ENCODE measurements at places on chromosomes 5 and 9.
A peak's percentile ranks its signal among the peaks of the same experiment; 100 is the strongest.

- no peak for DNase-seq
Observed at GRCh38 chr5:132417010-132417439, 47.5 kb downstream of the SLC22A5 start.

GRCh38 chr5:126752081-126752785 is 24.7 kb upstream of the LMNB1 start:
- DNase-seq, result no peak

- DNase-seq, result no peak
Observed at GRCh38 chr5:5593391-5593790, 170.9 kb downstream of the ICE1 start.

DNA sequence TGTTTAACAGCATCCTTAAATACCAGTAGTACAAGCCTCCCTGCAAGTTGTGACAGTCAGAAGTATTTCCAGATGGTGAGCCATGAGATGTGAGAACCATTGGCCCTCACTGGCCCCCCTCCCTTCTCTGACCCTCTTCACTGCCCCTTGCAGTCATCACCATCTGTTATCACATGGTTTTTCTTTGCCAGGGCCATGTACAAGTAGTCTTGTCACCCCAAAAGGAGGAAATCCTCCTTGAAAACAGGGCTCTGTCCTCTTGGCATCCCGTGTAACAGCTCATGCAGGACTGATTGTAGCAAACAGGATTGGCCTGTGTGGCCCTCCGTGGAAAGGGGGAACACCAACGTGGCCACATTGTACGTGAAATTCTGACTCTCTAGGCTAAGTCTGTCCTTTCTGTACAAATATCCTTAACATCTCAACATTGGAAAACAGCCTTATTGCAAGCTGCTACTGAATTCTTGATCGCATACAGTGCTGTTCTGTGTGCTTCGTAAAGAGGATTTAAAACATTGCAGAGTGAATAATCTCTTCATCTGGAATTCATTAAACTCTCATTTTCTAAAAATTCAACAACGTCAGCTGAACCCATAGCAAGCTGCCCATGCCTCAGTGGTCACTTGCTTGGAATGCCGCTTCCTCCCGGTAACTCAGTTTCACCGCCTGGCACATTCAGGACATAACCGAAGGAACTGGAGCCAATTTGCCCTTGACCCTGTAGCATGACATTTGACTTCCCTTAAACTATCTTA is 171.7 kb downstream of the ATPSCKMT start:
- peak; percentile 95 for DNase-seq

GRCh38 chr5:73218552-73219171 is 45.7 kb downstream of the TMEM174 start:
- DNase-seq, result peak; percentile 21

GRCh38 chr5:101206534-101206933 is 303.5 kb upstream of the ST8SIA4 start:
- DNase-seq, result no peak

GRCh38 chr9:123868002-123868401 is 61.9 kb downstream of the DENND1A start:
- no peak for DNase-seq

DNA sequence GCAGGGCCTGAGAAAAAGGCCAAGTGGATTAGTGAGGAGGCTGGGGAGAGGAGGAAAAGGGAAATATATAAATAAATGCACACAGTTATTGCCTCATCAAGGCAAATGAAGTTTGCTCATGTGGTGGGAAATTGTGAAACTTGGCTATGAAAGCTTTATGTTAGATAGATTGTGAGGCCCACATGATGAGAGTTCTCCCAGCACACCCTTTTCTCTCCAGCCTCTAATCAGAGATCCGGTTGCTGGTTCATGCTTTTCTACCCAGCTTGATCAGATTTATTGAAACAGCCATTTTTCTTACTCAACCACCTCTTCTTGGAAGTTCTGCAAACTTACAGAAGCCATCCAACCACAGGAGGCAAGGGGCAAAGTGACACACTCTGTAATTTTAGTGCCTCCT is 125.8 kb upstream of the KLF4 start:
- no peak for DNase-seq

DNA sequence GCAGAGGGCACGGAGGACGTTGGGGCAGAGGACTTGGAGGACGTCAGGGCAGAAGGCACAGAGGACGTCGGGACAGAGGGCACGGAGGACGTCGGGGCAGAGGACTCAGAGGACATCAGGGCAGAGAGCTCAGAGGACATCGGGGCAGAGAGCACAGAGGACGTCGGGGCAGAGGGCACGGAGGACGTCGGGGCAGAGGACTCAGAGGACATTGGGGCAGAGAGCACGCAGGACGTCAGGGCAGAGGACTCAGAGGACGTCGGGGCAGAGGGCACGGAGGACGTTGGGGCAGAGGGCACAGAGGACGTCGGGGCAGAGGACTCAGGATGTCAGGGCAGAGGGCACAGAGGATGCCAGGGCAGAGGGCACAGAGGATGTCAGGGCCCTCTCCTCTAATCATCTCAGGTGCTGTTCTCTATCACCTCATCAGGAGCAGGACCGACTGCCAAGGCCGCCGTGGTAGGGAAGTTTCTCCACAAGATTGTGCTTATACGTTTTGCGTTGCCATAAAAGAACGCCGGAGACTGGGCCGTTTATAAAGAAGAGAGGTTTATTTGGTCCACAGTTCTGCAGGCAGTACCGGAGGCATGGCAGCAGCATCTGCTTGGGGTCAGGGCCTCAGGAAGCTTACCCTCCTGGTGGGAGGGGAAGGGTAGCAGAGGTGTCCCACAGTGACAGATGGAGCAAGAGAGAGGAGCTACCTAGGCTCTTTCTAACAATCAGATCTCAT is 29.4 kb upstream of the ADAMTS2 start:
- no peak for DNase-seq

- DNase-seq, result no peak
Observed at GRCh38 chr5:160537116-160537515, 115.5 kb downstream of the PTTG1 start.

GRCh38 chr5:131957721-131958441 is 12.4 kb upstream of the MEIKIN start:
- DNase-seq, result no peak

GRCh38 chr5:83563631-83564030 is 92.1 kb downstream of the VCAN start:
- DNase-seq, result no peak

DNA sequence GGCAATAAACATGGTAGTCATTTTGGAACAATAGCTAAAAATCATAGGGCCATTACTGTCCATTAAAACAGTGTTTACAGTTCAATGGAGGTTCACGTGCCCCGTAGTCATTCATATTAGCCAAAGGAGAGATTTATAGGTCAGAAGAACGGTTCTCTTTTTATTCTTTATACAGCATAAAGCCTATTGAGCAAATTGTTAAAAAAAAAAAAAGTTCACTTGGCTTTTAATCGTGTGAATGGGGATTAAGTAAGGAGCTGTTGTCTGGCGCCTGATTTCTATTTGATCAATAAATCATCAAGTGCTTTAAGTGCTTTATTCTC is 69.1 kb upstream of the TBCA start:
- DNase-seq, result no peak

DNA sequence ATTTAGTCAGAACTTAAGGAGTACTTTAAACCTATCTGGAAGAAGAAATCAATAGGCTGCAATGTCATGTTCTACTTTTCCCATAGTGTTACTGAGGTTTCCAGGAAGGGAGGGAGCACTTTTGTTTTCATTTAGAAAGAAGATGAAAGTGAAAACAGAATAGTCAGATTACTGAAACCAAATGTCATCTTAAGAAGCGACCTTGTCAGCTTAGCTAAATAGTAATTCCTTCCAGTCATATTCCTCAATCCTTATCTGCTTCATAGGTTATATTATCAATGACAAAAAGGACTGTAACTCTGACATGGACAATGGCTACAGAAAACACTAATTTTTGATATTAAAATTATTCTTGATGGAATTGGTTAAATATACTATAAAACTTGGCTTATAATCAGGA is 27.7 kb downstream of the SAR1B start:
- DNase-seq, result no peak

DNA sequence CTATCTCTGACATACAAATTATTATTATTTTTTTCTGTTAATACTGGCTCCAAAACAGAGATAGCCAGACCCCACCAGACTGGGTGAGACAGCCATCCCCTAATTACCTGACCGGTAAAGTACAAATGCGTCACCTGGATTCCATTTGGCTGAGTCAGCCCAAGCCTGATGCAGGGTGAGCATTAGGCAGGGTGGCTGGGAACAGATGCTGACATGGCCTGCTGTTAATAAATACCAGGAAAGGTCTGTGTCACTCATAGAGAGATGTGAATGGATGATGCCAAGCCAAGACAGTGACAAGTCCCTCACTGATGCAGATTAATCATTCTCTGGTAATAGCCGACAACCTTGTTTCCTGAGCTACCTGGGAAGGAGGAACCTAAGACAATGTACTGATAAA is 183.5 kb downstream of the TRIM32 start:
- DNase-seq, result no peak
